Gastrocnemius medialis (tissue), 4 donors: ENCODE measurements at places on chromosomes 2 and 18.

DNA sequence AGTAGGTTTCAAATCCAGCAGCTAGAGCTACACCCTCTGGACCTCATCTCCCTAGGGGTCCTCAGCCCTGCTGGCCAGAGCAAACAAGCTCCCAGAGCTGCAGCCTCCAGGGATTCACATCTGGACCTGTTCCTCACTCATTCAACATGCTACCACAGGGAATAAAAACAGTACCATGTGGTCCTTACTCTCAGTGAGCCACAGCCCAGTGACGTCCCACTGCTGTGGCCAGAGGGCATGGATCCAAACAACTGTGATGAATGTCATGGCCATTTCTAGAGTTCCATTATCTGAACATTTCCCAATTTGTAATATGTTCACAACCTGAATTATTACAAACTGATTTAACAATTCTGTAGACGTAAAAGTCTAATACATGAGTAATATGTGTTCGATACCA lies 177.9 kb downstream of the TRABD2A start:
- no peak for DNase-seq
- H3K36me3 ChIP-seq, result no peaks in the 10 kb centered on the region
- H3K27ac ChIP-seq, result no peak overlapping the region
- no peak overlapping the region for H3K4me3 ChIP-seq
- H3K4me1 ChIP-seq, result no peaks in the 10 kb centered on the region

DNA sequence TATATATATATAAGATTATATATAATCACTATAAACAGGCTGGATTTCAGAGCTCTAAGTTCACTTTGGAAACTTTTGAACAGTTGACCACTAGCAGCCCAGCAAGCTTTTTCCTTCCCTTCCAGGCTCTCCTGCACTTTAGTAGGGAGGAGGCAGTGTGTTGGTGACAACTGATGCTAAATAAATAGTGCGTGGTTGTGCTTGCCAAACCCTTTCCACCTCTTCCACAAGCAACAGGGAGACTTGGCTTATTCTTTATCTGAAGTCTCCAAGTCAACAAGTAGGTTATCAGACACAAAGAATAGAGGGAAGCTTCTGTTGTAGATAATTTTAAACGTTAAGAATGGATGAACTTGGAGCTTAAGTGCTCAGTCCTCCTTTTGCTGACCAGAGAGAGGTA lies 408.2 kb upstream of the HNRNPA3 start:
- H3K4me3 ChIP-seq, result no peak overlapping the region
- DNase-seq, result no peak
- no peak overlapping the region for H3K27ac ChIP-seq
- H3K4me1 ChIP-seq, result no peaks in the 10 kb centered on the region

GRCh38 chr18:3402982-3403451 lies 47.0 kb upstream of the TGIF1 start:
- H3K27ac ChIP-seq, result no peak overlapping the region
- H3K4me1 ChIP-seq, result no peaks in the 10 kb centered on the region
- no peak for DNase-seq
- H3K36me3 ChIP-seq, result no peaks in the 10 kb centered on the region

DNA sequence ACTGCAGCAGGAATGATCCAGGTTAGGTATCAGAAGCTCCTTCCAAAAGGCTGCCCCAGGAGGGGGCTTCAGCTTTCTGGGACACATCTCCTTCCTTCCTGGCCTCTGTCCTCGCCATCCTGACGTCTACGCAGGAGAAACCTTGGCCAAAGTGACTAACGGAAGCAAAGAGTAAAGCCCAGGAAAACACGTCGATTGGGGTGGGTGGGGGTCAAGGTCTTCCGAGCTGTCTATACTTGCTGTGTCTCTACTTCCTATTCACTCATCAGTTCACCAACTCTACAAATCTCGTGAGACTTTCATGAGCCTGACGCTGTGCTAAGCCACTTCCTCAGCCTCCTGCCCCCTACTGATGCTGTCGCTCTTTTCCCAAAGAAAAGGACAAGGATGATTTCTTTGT lies 212.6 kb downstream of the TNS1 start:
- no peak for DNase-seq
- no peaks in the 10 kb centered on the region for H3K27me3 ChIP-seq
- no peak overlapping the region for H3K4me3 ChIP-seq
- peaks cover 16% of the 10 kb centered on the region for H3K4me1 ChIP-seq

- DNase-seq, result no peak
- no peaks in the 10 kb centered on the region for H3K27me3 ChIP-seq
- no peaks in the 10 kb centered on the region for H3K36me3 ChIP-seq
- peaks cover 20% of the 10 kb centered on the region for H3K4me1 ChIP-seq
- H3K4me3 ChIP-seq, result no peak overlapping the region
Measured at GRCh38 chr2:232668805-232669444, 28.2 kb upstream of the GIGYF2 start.

DNA sequence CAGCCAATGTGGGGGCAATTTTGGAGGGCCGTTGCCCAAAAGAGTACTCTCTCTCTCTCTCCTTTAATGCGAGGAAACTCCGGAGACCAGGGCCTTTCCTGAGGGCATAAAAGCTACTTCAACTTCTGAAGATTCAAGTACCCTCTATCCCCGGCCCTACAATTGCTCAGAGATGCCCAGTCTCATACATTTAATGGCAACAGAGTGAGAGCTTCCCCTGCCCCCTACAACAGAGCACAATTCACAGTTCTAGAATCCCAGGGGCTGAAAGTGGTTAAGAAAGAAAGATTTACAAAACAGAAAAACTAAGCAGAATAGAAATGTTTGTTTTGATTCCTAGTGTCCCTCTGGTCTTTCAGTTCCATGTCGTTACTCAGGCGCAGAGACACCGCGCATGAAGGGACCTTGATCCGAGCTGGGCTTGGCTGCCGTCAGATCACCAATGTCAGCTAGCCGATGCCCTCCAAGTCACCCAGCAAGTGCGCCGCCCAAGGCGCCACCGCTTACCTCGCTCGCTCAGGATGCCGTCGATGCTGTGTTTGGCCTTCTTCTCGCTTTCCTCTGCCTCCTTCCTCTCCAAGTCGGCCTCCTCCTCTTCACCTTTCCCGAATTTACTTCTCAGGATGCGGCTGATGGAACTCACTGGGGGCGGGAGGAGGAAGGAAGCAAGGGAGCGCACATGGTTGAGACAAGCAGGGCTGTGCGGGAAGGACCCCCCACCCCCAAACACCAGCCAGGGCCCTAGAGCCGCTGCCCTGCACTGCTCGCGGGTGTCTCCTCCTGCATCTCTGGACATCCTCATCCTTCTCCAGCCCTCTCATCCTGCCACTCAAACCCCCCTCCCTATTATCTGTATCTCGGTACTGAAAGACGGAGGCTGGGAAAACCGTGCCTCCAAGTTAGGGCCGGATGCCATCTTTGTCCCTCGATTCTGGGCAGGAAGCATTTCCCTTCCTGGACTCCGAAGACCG lies 4.9 kb downstream of the PAX3 start:
- no peak overlapping the region for H3K4me3 ChIP-seq
- H3K27ac ChIP-seq, result no peak overlapping the region
- DNase-seq, result no peak
- H3K4me1 ChIP-seq, result peaks cover 6% of the 10 kb centered on the region
- H3K36me3 ChIP-seq, result no peaks in the 10 kb centered on the region

DNA sequence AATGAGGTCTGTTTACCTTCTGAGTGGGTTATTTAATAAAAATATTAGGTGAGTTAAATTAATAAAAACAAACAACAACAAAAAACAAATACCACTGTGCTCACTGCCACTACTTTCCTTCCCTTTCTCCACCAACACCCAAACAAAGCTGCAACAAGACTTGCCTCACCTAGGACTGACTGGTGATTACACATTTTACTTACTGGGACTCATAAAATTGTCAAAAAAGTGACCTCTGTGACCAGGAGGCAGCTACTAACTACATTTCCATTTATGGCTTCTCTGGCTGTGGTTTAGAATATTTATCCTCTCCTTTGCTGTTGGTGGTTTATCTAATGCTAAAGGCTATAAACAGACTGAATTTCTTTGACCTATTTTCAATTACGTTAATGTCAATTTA lies 39.8 kb downstream of the EFEMP1 start:
- no peaks in the 10 kb centered on the region for H3K36me3 ChIP-seq
- no peak for DNase-seq
- no peaks in the 10 kb centered on the region for H3K27me3 ChIP-seq
- no peak overlapping the region for H3K27ac ChIP-seq

DNA sequence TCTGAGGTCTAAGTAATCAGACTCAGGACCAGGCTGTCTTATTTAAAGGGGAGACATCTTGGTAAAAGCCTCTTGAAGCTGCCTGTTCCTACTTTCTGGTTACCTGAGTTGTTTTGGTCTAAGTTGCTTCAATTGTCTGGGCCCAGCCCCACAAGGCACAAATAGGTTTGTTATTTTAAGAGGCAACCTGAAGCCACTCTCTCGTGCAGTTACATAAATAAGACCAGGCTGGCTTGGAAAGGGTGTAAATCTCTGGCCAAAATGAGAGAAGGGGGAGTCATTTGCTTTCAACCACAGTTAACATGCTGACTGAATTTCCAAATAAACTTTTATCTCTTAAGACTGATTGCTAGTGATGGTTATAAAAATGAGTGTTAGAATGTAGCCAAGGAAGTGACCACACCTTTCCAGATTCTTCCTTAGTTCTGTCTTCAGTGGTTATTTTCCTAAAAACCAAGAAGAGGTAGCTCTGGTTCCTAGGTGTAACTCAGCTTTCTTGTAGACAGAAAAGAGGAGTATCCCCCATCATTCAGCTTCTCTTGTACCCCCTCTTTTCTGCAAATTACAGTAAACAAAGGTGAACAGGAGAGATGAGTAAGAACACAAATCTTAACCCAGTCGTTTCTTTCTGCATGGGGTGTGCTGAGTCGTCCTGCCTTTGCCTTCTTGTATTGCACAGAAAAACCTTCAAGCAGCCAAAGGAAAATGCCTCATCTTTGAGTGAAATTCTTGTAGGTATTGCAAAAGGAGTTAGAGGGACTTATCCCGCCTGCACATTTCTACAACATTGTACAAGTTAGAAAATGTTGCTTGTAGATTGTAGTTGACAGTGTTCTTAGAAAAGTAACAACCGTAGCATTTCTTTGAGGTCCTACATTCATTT lies 161.5 kb upstream of the NT5C1B start:
- H3K27ac ChIP-seq, result peak overlapping the region; percentile 28

DNA sequence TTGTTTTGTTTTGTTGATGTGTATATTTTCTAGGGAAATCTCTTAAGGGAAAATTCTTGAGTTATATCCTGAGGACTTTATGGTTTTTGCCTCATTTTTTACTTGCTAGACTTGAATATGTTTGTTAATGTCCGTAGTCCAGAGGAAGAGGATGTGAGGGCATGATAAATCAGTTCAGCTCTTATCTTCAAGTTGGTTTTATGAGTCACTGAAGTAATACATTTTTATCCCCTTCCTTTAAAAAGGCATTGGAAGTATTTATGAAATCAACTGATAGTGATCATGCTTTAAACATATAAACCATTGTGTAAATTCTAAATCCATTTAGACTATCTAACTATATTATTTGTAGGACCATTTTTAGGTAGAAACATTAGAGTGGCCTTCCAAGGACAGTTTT lies 43.9 kb upstream of the CYBRD1 start:
- no peak overlapping the region for H3K4me3 ChIP-seq
- H3K4me1 ChIP-seq, result no peaks in the 10 kb centered on the region
- no peak for DNase-seq

- H3K36me3 ChIP-seq, result no peaks in the 10 kb centered on the region
- H3K27ac ChIP-seq, result no peak overlapping the region
- H3K27me3 ChIP-seq, result no peaks in the 10 kb centered on the region
- no peak overlapping the region for H3K4me3 ChIP-seq
Measured at GRCh38 chr18:13273800-13274199, 55.2 kb downstream of the LDLRAD4 start.

DNA sequence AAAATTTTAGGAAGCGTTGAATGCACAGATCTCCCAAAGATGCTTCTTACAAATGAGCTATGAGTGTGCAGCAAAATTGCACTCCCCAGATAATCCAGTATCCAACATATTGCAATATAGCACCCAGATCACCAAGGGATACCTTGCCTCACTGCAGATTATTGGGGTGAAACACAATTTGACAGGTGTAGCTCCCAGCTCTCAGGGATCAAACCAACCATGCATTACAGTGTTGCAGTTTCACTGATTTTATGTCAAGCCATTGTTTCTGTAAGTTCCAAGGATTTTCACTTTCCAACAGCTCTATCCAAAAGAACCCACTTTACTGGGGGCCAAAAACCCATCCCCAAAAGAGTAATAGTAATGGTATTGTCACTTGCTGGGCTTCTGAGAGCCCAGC lies 10.8 kb upstream of the PRLH start:
- no peak for DNase-seq
- H3K27ac ChIP-seq, result no peak overlapping the region
- no peaks in the 10 kb centered on the region for H3K36me3 ChIP-seq
- H3K27me3 ChIP-seq, result no peaks in the 10 kb centered on the region
- H3K4me3 ChIP-seq, result no peak overlapping the region
